NCI-H1694 (cell line): ENCODE measurements at places on chromosomes 7 and 10.

- no peak for DNase-seq
Measured at GRCh38 chr10:111756217-111757061, 427.1 kb downstream of the GPAM start.

DNA sequence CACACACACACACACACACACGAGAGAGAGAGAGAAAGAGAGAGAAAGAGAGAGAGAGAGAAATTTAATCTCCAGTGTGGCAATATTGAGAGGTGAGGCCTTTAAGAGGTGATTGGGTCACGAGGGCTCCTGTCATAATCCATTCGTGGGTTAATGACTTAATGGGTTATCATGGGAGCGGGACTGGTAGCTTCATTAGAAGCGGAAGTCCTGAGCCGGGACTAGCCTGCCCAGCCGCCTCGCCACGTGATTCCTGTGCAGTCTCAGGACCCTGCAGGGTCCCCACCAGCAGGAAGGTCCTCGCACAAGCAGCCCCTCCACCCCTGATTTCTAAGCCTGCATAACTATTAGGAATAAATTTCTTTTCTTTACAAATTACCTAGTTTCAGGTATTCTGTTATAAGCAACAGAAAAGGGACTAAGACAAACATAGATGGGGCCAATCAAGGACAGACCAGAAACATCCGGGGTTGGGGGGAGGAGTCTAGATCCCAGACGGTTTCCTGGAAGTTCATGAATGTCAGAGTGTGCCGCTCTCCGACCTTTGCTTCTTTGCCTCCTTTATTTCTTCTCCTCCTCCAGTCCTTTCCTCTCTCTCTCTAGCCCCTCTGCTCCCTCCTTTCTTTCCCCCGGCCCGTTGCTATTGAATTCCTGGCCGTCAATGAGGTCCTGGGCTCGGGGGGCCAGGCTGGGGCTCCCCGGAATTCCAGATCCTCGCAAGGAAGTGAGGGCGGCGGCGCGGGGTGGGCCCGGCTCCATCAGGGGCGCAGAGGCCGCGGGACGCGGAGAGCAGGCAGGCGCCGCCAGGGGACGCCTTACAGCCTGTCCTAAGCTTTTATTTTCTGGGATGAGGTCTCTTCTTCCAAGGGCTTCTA lies 146.8 kb downstream of the CYP26A1 start:
- DNase-seq: no peak

DNA sequence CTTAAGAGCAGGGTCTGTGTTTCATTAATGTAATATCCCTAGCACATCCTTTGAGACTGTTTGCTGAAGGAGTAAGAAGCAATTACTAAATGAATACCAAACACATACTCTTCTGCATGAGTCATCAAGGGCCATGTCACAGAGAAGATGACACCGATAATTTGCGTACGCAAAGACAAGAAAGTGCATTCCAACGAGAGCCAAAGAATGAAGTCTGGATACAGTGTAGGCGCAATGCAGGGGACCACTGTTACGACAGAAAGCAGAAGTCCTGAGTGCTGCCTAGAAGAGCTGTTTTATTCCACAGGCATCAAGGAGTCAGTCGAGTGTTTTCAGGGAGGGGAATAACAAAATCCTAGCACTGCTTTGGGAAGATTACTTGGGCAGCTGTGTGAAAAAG lies 62.7 kb downstream of the VPS41 start:
- DNase-seq: no peak

- no peak for DNase-seq
Measured at GRCh38 chr10:102452672-102453340, 1.5 kb upstream of the C10orf95 start.

GRCh38 chr7:159096736-159097581 lies 47.7 kb downstream of the VIPR2 start:
- DNase-seq: no peak

DNA sequence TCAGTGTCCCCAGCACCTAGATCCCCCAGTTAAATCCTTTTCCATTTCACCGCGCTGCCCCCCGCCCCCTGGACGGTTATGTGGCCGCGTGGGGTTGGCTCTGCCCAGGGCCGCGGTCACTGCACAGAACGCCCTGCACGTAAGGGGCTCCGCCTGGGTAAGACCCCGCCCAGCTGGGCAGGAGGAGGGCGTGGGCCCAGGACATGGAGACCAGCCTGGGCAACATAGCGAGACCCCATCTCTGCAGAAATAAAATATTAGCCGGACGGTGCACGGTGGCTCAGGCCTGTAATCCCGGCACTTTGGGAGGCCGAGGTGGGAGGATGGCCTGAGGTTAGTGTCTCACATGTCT lies 650 bp upstream of the ZFAND2A start:
- no peak for DNase-seq

DNA sequence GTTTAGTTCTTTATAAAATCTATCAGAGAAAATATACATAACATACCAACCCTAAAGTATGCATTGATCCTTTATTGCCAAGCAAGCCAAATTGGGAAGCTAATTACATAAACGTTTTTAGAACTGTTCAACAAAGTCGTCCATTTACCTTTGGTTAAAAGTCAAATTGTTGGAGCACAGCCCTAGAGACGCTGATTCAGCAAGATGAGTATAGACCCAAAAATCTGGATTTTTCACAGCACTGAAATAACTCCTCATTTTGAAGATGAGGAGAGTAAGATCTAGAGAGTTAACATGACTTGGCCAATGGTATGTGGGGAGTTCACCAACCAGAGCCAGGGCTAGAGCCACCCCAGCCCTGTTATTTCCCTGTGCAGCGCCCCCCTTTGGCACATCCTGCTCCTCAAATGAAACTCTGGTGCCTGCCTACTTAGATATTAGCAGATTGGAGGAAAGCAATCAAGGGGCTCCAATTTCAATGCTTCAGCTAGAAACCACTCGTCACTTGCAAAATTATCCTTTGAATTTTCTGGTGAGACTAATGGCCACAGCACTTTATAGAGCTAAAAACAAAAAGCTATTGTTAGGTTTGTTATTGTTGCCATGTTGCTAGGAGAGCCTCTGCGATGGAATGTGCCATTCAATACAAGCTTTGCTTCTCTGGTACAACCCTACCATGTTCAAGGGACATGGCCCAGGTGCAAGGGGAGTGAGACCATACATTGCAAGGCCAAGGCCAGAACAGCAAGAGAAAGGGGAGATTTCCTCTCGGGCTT lies 132.6 kb upstream of the ZEB1 start:
- DNase-seq: no peak

DNA sequence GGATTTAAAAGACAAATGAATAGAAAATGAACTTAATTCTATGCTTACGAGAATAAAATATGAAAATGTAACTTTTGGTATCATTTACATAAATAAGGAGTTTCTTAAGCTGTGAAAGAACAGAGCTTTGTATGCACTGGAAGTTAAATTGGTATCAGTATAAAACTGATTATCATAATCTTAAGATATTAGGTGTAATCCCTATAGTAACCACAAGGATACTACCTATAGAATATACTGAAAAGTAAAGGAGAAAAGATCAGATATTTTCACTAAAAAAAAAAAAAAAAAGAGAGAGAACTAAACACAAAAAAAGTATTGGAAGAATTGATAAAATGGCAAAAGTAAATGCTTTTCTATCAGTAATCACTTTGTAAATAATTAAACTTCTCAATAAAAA lies 100.1 kb downstream of the TWIST1 start:
- DNase-seq: no peak

DNA sequence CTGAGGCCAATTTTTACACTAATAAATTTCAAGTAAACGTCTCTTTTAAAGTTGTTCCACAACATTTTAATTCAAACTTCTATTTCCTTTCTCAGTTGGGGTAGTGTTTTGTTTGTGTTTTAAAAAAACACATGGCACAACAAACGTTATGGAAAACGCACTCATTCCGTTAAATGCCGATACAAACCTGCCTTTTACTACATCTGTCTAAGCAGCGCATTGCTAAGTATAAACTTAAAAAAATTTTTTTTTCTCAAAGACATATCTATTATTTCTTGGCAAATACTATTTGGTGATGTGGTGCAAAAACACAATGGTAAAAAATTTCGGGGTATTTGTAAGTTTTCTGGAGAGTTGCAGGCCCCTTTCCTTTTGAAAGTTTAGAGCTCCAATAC lies 1.4 kb downstream of the SKIDA1 start:
- DNase-seq: no peak

- DNase-seq: no peak
Measured at GRCh38 chr10:13787015-13787421, 200.3 kb downstream of the PRPF18 start.

GRCh38 chr10:77804371-77804770 lies 122.2 kb downstream of the DLG5 start:
- DNase-seq: no peak

DNA sequence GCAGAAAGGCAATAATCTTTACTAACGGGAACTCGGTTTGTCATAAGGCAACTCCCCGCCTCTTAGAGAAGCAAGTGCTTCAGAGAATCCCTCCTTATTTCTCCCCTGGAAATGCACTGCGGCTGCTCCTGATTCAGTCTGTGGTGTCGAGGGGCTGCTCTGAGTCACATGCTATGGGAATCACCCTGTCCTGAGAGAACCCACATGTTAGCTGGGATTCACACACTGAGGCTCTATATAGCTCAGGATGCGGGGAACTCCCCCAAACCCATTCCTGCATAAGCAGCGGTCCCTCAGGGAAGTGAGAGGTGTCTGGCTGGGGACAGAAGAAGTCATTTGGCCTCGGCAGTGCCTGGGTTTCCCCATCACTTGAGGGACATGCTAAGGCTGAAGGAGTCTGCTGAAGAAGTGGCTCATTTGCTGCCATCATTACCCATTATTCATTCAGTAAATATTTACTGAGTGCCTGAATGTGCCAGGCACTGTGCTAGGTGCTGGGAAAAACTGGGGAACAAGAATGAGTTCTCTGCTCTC lies 87.5 kb downstream of the ATXN7L1 start:
- DNase-seq: no peak

GRCh38 chr10:68601501-68602265 lies 41.5 kb downstream of the TET1 start:
- DNase-seq: no peak

DNA sequence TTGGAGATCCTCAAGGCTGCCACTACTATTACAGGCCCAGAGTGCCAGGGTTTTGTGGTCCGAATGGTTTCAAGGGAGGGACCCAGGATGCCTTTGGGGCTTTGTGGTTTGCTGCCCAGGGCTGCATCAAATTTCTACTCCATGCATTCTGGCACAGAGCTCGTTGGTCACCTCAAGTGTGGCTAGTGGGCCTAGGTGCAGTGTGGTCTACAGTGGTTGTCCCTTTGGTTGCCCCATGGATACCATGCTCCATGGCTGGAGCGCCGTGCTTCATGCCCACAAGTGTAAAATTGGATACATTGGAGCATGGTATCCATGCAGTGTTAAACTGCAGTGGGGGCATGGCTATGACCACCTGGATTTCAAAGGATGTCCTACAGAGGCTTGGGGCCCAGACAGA lies 5.4 kb upstream of the PRF1 start:
- DNase-seq: no peak

- no peak for DNase-seq
Measured at GRCh38 chr10:98193037-98193436, 58.6 kb downstream of the R3HCC1L start.

- DNase-seq: no peak
Measured at GRCh38 chr7:43308913-43309705, 196.7 kb downstream of the HECW1 start.

GRCh38 chr10:116882639-116883038 lies 33.3 kb downstream of the ENO4 start:
- no peak for DNase-seq

DNA sequence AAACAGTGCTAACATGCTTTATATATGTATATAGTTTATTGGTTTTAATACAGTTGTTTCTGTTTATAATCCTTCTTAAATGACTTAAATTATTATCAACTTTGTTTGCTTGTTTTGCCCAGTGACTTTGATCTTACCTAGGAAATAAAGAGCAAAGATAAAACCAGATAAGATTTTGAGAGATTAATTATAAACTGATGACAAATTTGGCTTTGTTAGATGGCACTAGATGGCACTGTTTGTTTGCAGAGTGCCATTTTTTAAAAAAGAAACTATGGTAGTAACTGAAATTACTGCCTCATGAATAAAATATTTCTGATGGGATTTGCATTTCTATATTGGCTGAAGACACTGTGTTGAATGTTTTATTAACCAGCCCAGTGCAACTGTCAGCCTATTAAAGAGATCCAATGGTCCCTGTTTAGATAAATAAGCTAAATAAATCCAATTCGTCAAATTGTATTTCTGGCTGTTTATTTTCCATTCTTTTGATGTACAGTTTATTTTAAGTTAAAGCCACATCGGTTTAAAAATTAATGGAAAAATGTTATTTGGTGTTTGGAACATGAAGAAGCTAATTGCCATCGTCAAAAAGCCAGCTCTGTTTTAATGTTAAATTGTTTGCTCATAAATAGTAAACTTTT lies 28.7 kb downstream of the VTI1A start:
- no peak for DNase-seq

- no peak for DNase-seq
Measured at GRCh38 chr10:80057171-80057570, 21.3 kb upstream of the TMEM254 start.

DNA sequence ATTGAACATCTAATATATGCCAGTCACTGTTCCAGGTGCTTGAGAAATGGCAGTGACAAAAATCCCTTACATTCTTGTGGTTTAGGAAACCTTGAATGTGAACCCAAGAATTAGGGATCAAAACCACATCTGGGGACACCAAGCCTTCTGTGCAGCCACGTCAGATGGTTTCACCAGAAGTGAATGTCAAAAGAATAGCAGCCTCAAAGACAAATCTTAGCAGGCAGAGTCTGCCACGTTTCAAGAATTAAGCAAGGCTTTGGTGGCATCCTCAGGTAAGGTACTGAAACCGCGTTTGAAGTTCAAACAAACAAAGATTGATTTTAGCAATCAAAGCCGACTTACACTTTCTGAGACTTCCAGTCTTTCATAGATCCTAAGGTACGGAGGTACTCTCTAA lies 225.5 kb upstream of the GNAI1 start:
- no peak for DNase-seq

GRCh38 chr7:151010307-151011096 lies 13.8 kb downstream of the ATG9B start:
- no peak for DNase-seq

GRCh38 chr7:114691605-114692004 lies 230.3 kb upstream of the MDFIC start:
- peak; percentile 29 for DNase-seq

- no peak for DNase-seq
Measured at GRCh38 chr7:93977211-93977950, 26.8 kb downstream of the BET1 start.

DNA sequence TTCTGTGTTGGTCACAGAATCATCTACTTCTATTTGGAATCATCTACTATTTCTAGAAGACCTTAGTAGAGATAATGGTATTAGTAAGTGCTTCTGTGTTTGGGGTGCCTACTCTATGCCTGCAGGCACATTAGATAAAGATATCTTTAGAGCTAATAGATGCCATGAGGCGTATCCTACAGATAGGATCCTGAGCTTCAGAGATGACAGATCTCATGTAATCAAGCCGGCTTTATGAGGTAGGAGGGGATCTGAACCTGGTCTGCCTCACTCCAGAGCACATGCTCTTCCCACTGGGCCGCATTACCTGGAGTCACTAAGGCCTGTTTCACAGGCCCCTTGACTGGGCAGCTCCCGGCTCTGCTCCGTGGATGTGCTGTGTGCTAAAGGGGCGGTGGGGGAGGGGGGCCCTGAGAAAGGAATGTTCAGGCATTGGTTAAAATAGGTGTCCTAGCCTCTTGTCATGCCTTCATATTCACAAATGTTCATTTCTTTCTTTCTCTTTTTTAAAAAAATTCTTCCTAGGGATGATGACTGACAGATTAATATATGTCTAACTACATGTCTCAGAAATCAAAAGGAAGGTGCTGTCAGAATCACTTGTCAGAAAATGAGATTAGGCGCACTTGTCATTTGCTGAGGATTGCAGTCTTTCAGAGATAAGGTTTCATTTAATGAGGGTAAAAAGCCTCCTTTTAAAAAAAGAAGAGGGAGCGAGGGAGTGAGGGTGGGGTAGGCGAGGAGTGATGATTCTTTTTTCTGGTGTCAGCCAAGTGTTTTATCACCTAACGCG lies 458.0 kb upstream of the GALNT17 start:
- no peak for DNase-seq
